ENCODE measurements at places on chromosomes 4 and X.

GRCh38 chrX:151753313-151754046 lies 18.9 kb downstream of the CNGA2 start:
- DNase-seq: peak; percentile 76

DNA sequence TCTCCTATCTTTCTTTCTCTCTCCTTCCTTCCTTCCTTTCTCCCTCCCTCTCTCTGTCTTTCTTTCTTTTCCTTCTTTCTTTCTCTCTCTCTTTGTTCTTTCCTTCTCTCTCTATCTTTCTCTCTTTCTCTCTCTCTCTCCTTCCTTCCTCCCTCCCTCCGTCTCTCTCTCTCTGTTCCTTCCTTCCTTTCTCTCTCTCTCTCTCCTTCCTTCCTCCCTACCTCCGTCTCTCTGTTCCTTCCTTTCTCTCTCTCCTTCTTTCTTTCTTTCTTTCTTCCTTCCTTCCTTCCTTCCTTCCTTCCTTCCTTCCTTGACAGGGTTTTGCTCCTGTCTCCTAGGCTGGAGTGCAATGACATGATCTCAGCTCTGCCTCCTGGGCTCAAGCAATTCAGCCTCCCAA lies 24.2 kb upstream of the P2RY8 start:
- no peak for DNase-seq

GRCh38 chrX:66022632-66023384 lies 17.1 kb downstream of the VSIG4 start:
- DNase-seq: peak; percentile 13

DNA sequence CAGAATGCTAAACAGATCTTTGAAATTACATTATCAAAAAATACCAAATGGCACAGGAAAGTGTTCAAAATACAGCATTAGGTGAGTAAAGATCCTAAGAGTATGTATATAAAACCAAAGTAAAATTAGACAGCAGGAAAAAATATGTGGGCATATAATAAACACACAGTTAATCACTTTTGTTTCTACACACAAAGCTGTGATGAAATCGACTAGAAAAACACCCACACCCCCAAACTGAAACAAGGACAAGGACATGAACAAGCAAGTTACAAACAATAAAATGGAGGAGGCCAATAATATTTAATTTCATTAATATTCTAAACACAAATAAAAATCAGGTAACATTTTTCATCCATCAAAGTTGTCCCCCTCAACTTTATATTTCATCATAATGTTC lies 143.2 kb downstream of the FRYL start:
- DNase-seq: no peak

DNA sequence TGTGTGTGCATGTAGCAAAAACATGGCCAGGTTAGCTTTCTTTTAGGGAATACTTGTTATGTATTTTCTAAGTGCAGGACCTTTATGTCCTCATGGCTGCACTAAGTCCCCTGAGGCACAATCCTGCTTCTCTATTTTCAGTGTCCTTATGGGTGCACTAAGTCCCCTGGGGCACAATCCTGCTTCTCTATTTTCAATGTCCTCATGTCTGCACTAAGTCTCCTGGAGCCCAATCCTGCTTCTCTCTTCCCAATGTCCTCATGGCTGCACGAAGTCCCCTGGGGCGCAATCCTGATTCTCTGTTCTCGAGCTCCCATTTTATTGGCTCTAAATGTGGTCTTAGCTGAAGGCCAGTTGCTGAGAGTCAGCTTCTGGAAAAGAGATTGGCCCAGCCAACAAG lies 49.7 kb upstream of the GPRIN3 start:
- DNase-seq: peak; percentile 18

GRCh38 chrX:120145295-120145925 lies 13.0 kb upstream of the RHOXF2 start:
- DNase-seq: no peak

DNA sequence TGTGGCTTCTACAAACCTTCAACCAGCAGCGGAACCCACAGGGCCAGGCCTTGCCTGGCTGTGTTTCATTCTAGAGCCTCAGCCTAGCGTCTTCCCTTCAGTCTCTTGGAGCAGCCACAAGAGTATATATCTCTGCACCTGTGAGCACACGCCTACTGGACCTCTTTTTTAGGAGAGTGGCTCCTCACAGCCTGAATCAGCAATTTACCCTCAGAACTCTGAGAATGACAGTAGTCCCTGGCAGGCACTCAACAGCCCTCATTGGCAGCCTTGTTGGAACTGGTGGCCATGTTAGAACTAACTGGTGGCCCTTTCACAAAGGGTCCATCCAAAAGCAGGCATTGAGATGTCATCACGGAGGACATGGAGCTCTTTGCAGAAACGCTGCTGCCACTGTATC lies 138.9 kb downstream of the BCOR start:
- no peak for DNase-seq

DNA sequence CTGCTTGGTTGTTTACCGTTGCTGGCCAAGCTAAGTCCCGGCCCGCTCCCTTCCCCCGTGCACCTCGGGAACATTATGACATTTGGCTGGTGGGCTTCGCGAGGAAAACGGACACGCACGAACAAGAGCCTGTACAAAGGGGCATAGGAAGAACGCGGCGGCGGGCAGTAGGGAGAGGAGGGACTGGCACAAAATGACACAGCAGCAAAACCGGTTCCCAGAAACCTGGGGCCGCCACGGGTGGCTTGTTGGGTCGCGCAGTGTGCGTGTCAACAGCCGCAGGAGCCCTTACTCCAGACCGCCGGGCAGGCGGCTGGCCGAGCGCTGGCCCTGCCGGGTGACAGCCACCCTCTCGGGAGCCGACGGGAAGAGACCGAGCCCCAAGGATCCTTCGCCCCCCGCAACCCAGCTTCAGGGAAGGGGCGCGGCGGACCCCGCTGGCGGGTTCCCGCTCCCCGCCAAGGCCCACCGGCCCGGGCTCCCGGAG lies 1.6 kb upstream of the LIN54 start:
- peak; percentile 46 for DNase-seq

GRCh38 chr4:53861856-53862610 lies 202.4 kb downstream of the CHIC2 start:
- DNase-seq: no peak

GRCh38 chr4:119299260-119299671 lies 22.7 kb downstream of the FABP2 start:
- DNase-seq: no peak

- no peak for DNase-seq
These were observed 515.0 kb downstream of the CFAP47 start for GRCh38 chrX:36434522-36434921.

GRCh38 chr4:126572264-126572663 lies 1060.5 kb upstream of the INTU start:
- DNase-seq: no peak

GRCh38 chr4:3423952-3424351 lies 17.8 kb upstream of the HGFAC start:
- DNase-seq: no peak

GRCh38 chrX:129719268-129719667 lies 19.5 kb upstream of the XPNPEP2 start:
- DNase-seq: no peak

GRCh38 chrX:64188901-64189300 lies 16.6 kb downstream of the AMER1 start:
- peak; percentile 20 for DNase-seq

GRCh38 chrX:71282514-71283402 lies 677 bp upstream of the NONO start:
- DNase-seq: peak; percentile 46

DNA sequence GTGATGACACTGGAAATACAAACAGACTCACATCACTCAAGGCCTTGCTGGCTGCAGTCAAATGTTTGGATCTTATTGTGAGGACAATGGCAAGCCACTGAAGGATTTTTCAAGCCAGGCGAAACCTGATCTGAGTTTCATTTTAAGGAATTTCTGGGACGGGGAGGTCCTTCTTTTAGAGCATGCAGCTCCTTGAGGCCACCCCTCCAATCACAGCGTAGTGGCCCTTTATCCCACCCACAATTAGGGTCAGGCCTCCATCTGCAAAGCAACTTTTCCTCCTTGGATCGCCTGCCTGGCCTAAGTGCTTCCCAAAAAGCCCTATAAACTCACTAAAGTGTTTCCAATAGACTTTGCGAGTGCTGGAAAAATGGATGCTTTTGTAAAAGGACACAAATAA lies 115.5 kb downstream of the EFHC2 start:
- no peak for DNase-seq

GRCh38 chrX:110381216-110381615 lies 22.6 kb downstream of the RTL9 start:
- no peak for DNase-seq

GRCh38 chr4:79281566-79282359 lies 44.1 kb downstream of the NAA11 start:
- no peak for DNase-seq

DNA sequence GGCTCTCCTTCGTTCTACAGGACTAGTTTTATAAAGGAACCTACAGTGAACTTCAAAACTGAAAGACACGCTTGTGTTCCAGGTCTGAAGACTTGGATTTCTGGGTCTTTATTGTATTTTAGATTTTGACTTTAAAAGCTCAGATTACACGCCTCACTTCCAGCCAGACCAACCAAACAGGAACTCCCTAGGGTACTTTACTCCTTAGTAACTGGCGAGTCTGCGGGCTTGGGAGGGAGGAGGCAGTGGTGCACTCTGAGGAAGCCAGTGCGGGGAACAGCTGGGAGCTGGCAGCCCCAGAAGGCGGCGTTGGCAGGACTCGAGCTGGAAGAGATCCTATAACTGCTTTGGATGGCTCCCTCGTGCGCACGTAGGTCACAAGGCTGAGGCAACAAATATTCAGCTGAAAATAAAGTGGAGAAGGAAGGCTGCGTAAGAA lies 391 bp upstream of the PHKA1 start:
- DNase-seq: peak; percentile 78

GRCh38 chr4:5186271-5187064 lies 135.2 kb downstream of the STK32B start:
- DNase-seq: no peak

DNA sequence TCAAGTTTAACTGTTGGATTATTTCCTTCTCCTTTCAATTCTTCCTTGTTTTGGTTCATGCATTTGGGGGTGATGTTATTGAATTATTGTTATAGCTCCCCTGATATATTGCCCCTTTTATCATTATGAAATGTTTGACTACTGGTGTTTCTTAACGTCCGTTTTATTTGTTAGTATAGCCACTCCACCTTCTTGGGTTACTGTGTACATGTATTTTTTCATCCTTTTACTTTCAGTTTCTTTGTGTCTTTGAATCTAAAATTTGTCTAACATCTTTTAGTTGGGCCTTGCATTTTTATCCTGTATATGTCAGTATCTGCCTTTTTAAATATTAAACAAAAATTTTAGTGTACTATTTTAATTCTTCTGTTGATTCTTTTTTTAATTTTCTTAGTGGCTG lies 88.7 kb downstream of the TNIP2 start:
- DNase-seq: no peak

GRCh38 chr4:128590773-128591172 lies 218.7 kb upstream of the JADE1 start:
- peak; percentile 7 for DNase-seq

DNA sequence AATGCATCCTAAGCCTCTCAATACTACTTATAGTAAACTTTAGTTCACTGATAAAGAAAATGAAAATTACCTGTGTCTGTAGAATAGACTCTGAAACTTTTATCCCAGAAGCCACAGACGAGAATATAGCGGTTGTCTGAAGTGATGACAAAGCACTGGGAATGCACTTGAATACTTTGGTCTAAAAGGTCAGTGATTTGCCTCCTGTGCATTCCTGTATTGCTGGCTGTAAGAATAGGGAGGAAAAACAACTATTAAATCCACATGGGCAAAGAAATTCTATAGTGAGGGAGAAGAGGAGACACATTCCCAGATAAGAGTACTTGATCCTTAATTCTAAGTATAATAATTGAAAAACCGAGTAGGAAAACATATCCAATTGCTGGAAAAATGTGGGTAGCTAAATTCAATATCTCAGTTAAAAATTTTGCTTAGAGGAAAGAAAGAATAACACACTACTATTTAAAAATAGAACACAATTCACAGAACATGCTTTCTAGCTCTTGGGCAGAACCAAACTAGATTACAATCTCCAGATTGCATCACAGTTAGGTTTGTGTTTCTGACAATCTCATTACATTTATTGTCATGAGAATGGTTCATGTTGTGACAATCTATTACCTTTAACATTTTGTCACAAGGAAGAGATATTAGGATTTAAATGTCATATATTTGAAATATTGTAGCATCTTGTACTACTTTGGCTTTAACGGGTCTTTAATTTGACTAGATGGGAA lies 232.1 kb downstream of the DCLK2 start:
- DNase-seq: no peak

DNA sequence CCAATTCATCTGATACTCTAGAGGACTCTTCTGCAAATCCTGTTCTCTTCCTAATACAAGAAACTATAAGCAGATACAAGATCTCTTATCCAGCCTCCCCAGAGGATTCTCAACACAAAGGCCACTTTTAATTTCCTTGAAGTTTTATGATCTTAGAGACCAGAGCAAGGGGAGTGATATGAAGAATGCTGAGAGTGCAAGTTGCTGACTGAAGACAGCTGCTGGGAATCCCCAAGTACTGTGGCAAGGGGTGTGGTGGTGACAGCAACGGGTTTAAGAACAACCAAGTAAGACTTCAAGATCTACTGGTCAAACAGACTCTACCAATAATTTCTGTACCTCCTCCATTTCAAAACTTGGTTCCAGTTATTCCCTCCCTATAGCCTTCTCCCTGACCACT lies 7.0 kb downstream of the AMMECR1 start:
- no peak for DNase-seq

DNA sequence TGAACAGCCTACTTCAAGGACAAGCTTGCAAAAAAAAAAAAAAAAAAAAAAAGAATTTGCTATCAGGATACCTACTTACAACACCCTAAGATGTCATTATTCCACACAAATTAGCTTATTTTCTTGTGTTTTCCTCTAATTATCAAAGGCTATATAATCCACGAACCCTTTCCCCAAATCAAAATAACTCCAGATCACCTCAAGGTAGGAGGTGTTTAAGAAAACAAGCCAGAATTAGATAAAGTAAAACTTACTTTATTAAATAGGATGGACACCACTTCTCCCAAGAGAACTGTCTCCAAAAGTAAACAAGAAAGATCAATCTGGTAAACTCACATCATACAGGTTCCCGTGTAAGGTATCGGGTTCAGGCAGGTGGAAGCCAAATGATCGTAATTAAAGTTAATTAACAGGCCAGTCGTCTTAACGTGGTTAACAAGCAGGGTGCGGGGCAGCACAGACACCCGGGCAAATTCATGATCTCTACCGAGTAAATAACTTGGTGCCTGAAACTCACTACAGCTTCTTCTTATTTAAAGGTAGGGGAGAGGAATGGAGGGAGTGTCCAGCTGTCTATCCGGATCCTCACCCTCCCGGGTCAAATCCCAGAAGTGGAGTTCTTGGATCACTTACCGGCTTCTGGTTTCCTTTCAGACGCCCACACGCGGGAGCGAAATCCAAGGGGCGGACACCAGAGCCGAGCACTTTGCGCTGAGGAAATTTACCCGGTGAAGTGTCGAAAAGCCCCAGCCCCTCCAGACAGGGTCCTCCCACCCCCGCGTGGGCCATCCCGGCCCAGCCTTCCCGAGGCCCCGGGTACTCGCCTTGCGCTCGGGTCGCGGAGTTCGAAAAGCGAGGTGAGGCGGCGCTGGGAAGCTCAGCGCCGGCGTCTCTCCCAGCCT lies 708 bp downstream of the ARAP2 start:
- DNase-seq: no peak

Data from NCI-H82 (cell line).